ENCODE measurements at places on chromosomes 1 and 21.

DNA sequence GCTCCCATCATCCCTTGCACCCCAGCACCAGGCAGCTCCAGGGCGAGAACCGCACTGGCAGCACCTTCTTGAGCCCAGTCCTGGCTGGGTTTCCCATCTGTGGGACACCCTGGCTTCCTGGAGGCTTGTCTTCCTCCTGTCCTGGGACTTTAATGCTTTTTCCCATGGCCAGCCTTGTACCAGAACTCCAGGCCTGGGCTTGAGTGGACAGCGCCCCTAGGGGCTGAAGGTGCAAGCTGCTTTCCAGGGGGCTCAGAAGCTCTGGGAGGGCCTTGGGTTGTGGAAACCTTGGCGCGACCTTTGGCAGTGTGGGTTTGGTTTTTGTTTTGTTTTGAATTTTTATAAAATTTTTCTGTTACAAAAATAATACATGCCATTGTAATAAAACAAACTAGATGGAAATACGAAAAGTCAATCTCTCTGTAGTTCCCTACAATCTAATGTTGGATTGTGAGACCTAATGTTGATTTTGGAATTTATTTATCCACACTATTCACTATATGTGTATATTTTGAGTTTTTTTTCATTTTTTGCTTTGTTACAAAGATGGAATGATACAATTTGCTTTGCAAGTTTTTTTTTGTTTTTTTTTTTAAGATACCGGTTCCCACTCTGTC lies 33.8 kb upstream of the RPL11 start:
- DNase-seq, result peak; percentile 13

DNA sequence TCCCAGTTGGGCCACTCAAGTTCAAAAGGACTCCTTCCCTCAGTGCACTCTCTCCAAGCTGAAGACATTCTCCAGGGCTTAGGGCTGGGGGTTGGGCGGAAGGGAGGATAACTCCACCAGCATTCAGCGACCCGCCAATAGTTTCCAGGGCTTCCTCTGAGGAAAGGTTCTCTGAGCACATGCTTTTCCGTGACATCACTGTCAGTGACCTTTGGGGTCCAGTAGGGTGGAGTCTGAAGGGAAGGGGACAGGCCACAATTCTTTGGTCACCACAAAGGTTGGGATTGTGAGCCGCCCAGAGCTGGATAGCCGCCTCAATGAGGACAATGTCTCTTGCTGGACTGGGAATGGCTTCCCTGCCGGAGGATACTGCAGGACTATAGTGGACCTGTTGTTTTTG lies 22.8 kb upstream of the RXRG start:
- no peak for DNase-seq

GRCh38 chr1:168976267-168976666 lies 130.2 kb upstream of the ATP1B1 start:
- DNase-seq, result no peak

DNA sequence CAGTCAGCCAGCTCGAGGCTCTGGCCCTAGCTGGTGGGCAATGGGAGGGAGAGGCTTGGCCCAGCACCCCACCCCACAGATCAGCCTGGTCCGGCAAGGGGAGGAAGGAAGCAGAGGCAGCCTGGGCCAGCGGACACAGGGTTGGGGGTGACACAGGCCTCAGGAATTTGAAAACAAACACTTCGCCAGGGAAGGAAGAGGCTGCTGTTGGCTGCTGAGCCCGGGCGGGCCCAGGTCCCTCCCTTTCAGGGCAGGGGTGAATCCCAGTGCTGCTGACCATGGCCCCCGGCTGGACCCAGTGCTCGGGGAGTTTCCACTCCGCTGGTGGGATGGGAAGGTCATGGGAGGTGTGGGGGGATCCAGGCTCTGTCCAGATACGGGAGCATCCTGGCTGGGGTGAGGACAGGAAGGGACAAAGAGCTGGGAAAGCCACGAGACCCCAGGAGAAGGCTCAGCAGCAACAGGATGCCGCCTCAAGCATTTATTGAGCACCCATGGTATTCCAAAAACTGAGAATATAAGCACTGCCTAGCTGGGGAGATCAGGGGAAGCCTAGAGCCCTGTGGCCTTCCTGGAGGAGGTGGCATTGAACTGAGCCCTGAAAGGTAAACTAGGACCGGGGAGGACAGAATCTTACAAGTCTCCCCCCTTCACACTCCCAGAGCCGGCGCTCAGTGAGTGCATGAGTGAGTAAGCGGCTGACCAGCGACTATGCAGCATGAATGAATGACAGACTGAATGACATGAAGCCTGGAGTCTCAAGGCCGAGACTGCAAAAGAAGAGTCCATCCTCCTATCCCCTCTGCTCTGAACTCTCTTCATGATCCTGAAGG lies 26.2 kb upstream of the EPHA2 start:
- no peak for DNase-seq

- DNase-seq, result no peak
These were observed 104.9 kb downstream of the PLPPR4 start for GRCh38 chr1:99369154-99369553.

GRCh38 chr1:114545315-114545714 lies 34.3 kb upstream of the TRIM33 start:
- no peak for DNase-seq

GRCh38 chr1:54365847-54366246 lies 40.3 kb downstream of the SSBP3 start:
- no peak for DNase-seq

DNA sequence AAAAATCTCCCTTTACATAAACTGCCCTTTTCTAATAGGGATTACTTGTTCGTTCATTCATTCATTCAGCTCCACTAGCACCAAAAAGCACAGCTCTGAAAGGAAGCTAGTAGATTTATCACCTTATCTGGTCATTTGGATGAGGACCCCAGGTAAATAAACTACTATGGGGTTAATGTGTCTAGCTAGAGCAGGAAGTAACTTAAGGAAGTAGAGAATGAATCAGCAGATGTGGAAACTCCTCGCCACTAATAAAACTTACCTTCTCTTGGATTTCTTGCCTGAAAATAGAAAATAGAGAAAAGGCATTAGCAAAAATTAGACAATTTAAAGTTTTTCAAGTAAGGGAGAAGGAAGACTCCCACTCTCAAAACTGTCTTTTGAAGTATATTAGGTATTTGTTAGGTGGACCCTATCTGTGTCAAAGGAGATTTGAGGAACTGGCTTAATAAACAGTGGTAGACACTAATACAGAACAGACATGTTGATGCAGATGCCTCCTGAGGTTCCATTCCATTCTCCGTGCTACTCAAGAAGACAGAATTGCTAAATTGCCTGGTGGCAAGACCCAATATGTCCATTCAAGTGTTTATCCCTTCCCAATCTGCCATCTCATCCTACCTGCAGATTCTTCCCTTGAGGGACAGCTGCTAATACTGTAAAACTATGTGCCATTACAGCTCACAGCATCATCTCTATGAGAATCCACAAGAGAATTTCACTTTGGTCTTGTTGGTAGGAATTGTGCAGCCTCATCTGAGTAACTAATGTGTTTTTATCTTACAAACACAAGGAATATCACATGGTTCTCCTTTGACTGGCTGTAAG lies 14.9 kb downstream of the SELL start:
- no peak for DNase-seq

DNA sequence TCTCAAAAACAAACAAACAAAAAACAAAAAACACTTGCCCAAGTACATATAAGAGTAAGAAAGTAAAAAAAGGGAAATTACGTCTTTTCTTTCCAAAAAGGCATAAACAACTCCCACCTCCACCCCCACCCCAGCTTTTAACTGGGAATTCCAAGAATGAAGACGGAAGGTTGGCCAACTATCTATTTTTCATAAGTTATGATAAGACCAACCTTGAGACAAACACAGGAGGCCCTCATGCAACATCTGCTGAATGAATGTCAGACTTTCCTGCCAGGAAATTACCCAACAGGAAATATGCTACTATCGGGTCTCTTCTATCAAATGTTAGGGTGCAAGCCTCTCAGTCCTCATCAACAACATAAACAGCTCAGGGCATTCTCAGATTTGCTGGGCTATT lies 1.9 kb downstream of the BSDC1 start:
- no peak for DNase-seq

DNA sequence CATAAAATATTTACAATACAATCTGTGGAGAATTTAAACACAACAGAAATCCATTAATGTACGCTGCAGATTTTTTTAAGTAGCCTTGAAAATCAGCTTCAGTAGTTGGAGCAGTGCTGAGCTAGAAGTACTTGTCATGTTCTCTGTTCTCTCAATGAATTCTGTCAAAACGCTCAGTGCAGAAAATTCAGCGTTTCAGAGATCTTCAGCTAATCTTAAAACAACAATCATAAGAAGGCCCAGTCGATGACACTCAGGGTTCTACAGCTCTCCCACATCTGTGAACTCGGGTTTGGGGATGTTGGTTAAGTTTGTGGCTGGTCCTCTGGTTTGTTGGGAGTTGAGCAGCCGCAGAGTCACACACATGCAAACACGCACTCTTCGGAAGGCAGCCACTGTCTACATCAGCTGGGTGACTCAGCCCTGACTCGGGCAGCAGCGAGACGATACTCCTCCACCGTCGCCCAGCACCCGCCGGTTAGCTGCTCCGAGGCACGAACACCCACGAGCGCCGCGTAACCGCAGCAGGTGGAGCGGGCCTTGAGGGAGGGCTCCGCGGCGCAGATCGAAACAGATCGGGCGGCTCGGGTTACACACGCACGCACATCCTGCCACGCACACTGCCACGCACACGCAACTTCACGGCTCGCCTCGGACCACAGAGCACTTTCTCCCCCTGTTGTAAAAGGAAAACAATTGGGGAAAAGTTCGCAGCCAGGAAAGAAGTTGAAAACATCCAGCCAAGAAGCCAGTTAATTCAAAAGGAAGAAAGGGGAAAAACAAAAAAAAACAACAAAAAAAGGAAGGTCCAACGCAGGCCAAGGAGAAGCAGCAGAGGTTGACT lies 161.2 kb downstream of the RUNX1 start:
- peak; percentile 80 for DNase-seq

DNA sequence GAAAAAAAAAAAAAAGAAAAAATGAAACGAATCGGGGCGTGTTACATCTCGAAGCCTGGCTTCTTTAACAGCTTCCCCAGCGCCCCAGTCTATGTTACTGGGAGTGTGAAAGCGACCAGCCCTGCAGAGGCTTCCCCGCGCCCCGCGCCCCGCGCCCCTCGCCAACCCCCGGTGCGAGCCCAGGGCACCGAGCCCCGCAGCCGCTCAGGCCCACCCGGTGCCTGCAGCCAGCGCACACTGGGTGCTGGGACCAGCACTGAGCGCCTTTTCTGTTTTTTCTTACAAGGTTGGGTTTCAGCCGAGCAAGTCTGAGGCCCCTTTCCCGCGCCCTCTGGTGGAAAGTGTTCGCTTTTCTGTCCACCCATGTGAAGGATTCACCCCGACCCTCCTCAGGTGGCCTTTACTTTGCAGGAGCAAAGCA lies 42.1 kb upstream of the ZNF496 start:
- peak; percentile 56 for DNase-seq

- no peak for DNase-seq
These were observed 1.7 kb upstream of the GLIS1 start for GRCh38 chr1:53740621-53741105.

All from activated gamma-delta T cell treated with Interleukin-2 at 50 U/mL for 16 hours (primary cell).